ENCODE measurements at places on chromosomes 4 and X.
A peak's percentile ranks its signal among the peaks of the same experiment; 100 is the strongest.

GRCh38 chr4:110034026-110034393, 121.3 kb downstream of the EGF start:
- DNase-seq, result no peak

DNA sequence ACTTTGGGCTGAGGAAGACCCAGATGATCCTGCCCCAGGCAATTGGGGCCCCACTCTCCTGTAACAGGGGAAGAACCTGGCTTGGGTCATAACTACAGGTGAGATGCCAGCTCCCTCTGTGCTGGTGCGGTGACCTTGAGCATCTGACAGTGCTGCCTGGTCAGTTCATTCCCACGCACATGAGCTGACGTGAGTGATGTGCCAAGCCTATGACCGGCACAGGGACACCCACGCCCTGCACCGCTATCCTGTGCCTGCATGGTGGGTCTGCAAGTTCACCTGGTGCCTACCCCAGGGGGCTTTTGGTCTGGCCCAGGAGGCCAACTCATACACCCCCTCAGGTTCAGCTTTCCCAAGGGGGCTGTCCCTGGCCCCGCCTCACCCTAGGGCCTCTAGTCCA, 123.7 kb upstream of the PSAPL1 start:
- no peak for DNase-seq

DNA sequence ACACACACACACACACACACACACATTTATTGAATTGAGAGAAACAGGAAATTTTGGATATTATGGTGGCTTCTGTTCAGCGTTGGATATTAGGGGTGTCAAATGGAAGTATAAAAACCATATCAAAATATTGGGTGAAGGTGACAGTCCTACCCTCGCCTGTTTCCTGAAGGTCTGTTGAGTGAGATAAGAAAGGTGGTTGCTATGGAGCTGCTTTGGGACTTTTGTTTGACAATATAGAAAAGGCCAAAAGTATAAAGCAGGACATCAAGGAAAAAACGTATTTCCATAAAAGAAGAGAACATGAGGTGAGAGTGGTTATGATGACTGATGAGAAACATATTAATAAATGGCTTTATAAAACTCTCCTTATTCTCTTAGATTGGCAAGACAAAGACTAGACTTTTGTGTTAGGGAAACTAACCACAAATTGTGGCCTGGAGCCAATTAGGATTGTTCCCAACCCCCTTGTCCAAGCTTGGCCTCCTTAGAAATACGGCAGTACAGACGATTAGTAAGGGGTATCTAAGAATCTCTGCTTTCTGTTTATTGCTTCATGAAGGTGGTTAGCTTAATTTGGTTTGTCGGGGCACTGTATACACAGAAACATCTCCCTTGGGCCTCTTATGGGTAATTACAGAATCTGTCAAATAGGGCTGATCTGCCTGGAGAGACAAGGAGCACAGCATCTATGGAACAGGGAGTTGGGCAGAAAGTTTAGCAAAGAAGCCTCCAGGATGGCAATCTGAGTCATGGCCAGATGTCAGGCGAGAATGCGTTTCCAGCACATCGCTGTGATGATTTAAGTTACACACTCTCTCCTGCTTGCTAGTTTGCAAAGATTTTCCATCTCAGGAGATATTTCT, 198.0 kb downstream of the CBR4 start:
- no peak for DNase-seq

- DNase-seq, result no peak
Measured at GRCh38 chr4:67109276-67109675, 436.0 kb downstream of the CENPC start.

DNA sequence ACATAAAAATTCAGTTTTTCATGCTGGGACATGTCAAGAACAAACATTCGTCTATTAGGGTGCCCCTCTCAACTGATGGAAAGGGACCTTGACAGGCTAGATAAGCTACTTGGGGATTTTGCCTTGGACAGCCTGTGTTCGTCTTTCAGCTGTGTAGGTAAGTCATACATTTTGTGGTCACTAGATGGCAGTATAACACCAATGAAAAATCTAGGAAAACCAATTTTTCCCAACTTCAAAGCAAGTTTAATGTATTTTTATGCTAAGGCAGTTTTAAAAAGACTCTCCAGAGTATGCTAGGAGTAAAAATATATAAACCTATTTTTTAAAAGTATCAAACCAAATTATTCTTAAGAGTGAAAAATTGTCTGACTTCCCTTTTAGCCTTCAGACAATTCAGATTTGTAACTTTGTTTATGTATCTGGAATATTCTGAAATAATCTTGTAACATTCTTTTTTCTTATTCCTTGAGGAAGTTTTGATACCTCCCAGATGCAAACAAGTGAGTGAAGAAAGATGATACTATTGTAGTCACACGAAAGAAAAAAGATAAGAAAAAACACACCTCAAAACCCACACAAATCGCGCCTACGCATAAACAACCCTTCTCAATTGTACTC, 158.3 kb downstream of the CPE start:
- DNase-seq, result no peak

DNA sequence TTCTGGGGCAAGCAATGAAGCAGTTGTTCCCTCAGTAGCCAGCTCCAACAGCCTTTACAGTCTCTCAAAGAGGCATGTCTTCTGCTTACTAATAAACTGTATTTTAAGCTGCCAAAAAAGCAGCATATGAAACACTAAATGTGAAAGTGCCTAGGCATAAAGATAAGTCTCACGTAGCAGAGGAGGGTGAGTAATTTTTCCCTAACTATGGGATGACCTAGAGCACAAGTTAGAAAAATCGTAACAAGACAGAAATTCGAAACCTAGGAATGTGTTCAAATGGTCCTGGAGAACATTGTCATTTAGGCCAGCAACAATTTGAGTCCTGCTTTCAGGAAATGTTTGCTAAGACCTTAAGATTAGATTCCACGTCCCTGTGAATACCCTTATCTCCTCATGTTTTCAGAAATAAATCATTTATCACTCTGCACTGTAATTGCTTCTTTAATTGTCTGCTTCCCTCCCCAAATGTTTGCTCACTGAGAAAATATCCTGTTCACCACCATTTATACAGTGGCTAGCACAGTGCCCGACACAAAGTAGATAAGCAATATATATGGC, 222.2 kb downstream of the KCNIP4 start:
- no peak for DNase-seq

DNA sequence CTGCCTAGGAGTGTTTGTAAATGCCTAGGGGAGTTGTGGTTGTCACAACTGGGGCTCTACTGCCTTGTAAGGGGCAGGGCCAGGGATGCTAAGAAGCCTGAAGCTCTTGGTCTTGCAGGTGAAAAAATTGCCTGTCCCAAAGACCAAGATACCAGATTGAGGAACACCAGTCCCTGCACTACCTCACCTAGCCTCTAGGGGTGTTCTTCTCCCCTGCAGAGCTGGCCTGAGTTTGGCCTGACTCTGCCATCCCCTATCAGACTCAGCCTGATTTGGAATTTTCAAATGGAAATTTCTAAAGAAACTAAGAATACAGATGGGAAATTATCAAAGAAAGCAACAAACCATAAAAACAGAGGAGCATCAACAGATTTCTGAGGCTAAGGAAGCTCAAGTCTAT, 90.4 kb downstream of the ZC4H2 start:
- no peak for DNase-seq

DNA sequence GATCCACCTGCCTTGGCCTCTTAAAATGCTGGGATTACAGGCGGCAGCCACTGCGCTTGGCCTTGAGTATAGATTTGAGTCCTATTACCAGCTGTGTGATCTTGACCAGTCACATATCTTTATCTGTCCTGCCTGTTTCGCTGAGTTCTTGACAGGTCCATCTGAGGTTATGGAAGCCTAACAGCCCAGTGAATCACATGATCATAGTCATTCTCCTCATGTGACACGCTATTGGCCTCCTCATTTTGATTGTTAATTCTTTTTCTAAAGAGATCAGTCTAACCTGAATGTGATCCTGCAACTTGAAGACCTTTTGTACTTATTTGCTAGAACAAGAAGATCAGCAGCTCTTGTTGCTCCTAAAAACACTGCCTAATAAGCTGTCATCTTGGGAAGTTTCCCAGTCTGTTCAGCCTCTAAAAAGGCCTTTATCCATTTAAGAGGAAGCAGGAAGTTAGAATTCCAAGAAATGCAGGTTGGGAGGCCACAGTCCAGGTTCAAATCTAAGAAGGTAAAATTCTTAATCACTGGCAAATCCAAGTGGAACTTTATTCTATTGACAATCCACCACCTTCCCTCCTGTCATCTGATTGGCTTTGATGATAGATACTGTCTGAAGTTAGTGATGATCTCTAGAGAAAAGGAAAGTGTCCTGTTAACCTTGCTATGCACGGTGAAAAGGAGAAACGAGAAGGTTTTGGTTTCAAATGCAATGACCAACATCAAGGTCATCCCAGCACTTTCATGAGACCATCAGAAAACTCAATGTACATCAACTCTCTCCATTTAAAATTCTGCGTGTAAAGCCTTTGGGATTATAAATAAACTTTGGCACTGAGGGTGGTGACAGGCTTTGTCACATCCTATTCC, 86.9 kb downstream of the CHRNA9 start:
- no peak for DNase-seq

GRCh38 chrX:47936224-47936939, 67.4 kb downstream of the ZNF182 start:
- no peak for DNase-seq

DNA sequence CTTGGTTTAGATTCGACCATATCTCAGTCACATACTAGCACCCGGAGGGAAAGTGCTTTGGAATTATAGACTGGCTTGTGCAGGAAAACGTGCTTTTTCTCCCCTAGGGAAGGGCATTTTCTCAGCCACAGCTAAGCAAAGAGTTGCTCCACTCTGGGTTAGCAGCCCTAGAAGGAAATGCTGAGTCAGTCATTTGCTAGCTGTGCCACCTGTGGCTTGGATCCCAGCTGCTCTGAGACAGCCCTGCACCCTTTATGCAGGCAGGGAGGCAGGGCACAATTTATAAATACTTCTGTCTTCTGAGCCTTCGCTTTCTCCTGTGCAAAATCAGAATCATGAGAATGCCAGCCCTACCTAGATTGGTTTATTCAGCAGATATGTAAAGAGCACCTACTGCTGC, 1.3 kb upstream of the USP51 start:
- DNase-seq, result no peak

DNA sequence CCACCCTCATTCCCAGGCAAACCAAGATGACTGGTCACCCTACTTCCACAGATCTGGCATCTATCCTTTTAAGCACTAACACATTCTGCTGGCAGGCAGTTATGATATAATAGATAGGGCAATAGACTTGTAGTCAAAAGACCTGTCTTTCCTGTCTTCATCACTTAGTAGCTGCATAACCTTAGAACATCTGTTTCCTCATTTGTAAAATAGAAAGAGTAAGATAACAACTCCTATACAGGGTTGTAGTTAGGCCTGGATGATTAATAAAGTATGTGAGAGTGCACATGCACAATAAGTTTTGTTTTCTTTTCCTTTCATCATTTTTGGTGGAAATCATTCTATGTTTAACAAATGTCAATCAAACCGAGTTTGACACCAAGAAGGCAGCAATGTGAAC, 72.1 kb downstream of the GPR82 start:
- DNase-seq, result no peak

DNA sequence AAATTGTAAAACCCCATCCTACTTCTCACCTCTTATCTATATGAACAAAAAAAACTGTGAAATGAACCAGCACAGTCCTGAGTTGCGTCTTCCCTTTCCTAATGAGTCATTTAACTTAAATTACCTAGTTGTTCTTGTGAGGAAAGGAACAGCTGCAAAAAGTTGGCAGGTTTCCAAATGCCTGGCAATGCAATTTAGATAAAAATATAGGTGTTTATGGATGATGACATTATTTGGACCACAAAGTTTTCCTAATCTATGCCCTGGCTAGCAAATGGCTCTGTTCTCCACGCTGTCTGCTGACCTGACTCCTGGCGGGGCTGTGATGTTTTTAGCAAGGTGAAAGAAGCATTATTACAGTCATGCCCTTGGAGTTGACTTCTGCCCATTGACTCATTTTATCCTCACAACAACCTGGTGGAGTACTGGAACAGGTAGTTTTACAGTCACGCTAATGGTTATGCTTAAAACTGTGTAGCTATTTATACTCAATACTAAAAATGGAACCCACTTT, 29.8 kb upstream of the RELL1 start:
- DNase-seq, result no peak

DNA sequence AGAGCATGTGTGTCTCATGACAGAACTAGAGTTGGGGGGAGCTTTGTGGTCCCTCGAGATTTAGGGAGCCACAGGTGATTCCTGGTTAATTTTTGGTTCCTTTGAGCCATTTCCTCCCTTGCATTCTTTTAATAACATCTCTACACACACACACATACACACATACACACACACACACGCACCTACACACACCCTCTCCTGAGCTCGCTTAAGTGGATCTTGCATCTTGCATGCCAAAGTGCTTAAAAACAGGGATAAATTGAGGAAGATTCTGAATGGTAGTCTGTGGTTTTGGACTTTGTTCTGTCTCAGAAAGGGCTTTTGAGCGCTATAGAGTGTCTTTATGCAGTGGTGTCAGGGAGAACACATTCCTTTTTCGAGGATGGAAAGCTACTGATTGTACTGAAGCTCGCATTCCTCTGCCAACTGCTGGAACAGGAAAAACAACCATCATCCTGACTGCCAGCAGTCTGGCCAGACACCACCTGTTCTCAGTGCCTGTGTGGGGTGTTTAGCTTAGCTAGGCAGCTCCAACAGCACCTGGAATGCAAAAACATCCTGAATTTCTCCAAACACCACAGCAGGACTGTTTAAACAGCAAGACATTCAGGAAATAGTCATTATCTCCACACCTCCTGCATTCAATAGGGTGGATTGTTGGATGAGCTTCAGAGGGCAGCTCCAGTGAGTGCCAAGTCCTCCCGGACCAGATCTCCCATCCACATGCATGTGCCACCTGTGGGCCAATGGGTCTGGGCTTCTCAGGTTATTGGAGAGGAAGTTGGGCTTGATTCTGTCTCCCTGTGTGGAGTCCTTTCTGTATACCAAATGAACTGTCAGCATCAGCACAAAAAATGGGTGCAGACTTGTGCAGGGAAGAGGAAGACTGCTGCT, 21.9 kb upstream of the IGFBP7 start:
- DNase-seq, result no peak

- DNase-seq, result no peak
Measured at GRCh38 chr4:17515445-17516407, 761 bp downstream of the CLRN2 start.

DNA sequence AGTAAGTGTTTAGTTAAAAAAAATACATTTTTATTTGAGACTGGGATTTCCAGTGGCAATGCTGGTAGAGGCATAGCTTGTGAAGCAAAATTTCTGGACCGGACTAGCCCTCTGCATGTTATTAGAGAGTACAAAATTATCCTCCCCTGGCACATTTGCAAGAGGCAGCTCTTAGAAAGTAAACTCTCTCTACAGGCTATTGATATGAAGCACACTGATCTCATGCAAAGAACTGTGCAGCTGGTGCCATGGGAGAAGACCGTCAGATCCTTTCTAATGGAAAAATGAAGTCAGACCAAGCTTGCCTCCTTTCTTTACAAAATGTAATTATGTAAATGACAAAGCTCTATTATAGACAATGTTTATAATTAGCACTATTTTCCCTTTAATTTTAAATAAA, 2717.2 kb downstream of the PCDH7 start:
- DNase-seq, result no peak

- no peak for DNase-seq
Measured at GRCh38 chrX:153649178-153649914, 2.3 kb downstream of the DUSP9 start.

- DNase-seq, result peak; percentile 86
Measured at GRCh38 chrX:110002300-110003166, at the start of gene TMEM164. TSS of gene TMEM164 (plus strand) at chrX:110003114. CDS start at chrX:110003775, 661 bp downstream.
